Vagina (tissue), 2 donors: ENCODE measurements at places on chromosomes 1 and 21.

GRCh38 chr1:193265716-193266115 lies 79.3 kb upstream of the B3GALT2 start:
- DNase-seq, result no peak

- DNase-seq, result no peak
Observed at GRCh38 chr1:19165501-19165900, 44.6 kb downstream of the UBR4 start.

GRCh38 chr21:45618846-45619485 lies 24.6 kb upstream of the PCBP3 start:
- no peak for DNase-seq

GRCh38 chr1:155255243-155256007 lies at the start of gene ENTREP3:
Gene ENTREP3, minus strand, starts transcription at chr1:155255483. Its CDS starts 606 bp downstream, at chr1:155254877.
- no peak for DNase-seq

DNA sequence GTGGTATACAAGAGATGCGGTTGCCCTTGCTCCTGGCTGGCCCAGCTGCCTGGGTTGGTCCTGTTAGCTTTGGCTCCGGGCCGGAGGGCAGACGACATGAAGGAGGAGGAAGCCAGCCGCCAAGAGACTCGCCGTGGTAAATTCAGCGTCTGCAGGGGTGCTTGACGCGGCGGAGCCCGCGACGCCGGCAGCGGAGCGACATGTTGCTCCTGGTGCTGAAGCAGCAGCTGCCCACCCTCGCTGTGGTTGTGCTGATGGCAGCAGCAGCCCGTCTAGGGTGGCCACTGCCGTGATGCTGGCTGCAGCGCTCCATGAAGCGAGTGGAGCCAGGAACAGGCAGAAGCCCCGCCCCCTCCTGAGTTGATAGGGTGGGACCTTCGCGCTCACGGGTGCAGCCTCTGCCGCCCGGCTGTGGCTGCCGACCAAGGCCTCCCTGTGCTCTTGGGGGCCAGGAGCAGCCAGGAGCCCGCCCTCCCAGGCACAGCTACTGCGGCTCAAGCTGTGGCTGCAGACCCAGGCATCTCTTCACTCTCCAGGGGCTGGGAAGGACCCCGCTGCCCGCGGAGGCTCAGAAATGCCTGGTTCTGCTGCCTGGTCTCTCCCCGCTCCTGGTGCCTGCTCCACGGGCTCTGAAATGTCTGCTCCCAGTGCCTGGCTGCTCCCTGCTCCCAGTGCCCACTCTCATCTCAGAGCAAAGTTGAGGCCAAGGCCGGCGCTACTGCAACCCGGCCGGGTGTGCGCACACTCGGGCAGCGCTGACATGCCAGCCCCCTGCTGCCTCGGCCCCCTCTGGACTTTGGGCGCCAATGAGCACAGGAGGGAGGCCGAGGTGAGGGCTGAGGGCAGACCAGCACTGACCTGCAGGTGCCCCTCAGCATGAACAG lies 4.4 kb upstream of the ZNF692 start:
- DNase-seq, result no peak
